Stimulated activated CD4-positive, alpha-beta T cell treated with anti-CD3 and anti-CD28 coated beads, Interleukin-4, amount 100 ng/mL, for 48 hours (primary cell): ENCODE measurements at places on chromosomes 11 and 22.

- DNase-seq = no peak
Observed at GRCh38 chr22:39994566-39995392, at the start of gene FAM83F. FAM83F (plus strand) TSS chr22:39994954; CDS start chr22:39995043, 89 bp downstream.

DNA sequence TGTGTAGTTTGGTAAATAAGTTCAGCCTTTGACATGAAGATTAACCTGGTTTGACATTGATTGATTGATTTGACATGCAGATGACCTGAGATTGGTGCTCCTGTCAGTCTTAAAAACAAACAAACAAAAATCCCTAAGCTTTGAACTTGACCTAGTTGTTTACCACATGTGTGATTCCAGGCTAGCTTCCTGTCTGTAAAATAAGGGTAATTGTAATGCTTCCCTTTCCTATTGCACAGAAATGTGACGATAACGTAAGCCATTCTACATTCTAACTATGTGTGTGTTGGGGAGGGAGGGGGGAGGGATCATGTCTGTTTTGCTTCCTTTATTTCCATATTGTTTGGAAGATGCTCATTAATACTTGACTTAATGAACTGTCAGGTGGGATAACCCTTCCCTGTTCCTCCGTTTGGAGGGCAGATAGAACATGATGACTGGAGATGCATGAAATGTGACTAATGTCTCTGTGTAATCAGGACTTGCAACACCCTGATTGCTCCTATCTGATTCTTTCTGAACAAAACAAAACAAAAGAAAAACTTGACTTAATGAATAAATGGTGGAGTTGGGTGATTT, 106.1 kb upstream of the CLMP start:
- no peak for DNase-seq

DNA sequence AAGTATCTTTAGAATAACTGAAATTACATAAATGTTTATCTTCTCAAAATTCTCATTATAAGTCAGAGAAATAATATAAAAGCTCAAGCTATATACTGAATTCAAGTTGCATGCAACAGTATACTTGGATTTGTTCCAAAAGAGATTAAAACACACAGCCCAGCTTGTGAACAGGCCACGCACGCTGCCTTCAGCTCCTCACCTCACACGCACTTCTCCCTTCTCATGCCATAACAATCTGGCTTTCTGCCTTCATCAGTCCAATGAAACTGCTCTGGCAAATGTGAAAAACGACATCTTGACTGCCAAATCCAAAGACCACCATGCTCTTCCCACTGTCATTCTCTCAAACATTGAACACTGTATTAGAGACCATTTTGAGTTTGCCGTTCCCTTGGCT, 22.1 kb downstream of the ATP6V1E1 start:
- no peak for DNase-seq

DNA sequence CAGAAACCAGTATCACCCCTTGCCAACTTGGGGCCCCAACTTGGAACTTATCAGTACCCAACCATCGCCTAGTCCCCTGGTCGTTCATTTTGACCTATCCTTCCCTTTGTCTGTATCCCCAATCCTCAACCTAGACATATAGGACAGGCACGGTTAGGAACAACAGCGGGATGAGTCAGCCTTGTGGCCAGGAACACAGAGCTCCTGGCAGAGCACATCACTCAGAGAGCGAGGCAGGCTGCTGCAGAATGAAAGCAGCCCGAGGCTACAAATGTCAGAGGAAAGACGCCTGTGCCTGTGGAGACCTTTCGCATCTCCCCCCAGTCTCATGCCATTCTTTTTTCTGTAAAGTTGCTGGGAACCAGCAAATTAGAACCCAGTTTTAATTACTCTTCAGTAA, 14.6 kb downstream of the DKK3 start:
- DNase-seq = no peak

DNA sequence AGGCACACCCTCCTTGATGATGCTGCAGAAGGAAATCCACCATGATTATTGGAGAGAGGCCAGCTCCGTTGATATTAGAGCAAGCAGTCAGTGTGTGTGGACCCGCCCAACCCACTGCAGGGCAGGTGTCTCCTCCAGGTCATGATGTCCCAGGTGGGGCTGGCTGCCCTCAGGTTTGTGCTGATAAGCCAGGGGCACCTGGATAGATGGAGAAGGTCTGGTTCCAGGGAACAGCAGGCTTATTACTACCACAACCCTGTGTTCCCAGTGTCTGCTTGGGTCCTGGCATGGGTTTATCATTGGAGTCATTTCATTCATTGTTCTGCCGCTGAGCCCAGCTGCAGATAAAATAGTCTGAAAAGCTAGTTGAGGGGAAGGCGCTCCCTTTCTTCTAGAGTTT, 181.1 kb upstream of the NECTIN1 start:
- DNase-seq = no peak

DNA sequence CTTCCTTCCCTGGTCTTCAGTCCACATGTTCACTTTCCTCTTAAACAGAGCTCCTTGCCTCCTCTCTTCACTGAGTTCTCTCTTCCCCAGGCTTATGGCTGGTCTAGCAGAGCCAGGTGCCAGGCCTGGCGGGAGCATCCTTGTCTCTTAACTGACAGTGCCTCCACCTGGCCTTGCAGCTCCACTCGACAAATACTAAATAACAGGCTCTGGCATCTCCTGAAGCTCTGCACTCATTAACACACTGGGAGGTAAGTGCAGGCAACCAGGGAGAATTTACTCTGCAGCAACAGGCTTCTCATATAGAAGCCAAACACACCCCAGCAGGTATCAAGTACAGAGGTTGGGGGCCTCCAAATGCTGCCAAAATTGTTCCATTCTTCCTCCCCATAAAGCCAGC, 438.1 kb downstream of the SOX6 start:
- DNase-seq = no peak
